Stimulated activated CD8-positive, alpha-beta memory T cell treated with anti-CD3 and anti-CD28 coated beads, Interleukin-7, amount 100 ng/mL, for 4 hours (primary cell): ENCODE measurements at places on chromosomes 3 and 15.

GRCh38 chr15:68436680-68437079 lies 4.7 kb upstream of the ITGA11 start:
- no peak for DNase-seq

DNA sequence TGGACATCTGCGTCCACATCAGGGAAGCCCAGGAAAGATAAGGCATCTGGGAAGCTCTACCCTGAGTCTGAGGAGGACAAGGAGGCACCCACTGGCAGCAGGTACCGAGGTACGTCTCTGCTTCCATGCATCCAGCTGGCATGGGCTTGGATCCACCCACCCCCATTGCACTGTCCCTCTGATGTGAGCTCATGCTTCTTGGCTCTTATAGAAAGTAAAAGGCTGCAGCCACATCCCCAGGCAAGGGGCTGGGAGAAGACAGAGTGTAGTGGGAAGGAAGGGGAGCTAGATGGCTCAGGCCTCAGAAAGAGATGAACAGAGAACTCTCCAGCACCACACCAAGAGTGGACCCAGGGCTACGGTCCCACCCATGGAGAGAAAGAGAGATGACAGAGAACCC lies 18.2 kb downstream of the PTH1R start:
- no peak for DNase-seq

GRCh38 chr3:79081335-79081734 lies 686.5 kb downstream of the ROBO1 start:
- no peak for DNase-seq

DNA sequence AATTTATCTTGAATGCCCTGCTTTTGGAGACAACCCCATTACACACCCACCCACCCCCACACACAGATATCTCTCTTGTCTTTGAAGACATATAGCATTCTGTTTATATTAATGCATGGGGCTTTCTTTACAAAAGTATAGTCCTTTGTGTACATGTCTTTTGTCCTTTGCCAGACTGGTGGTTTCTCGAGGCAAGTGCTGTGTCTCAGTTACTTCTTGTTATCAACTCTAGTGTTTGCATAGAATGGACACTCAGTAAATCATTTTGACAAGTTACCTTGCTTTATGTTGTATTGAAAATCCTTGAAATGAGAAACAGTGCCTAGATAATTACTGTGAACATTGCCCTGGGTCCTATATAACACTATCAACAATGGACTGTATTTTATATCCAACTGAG lies 33.9 kb downstream of the KBTBD8 start:
- DNase-seq, result no peak

DNA sequence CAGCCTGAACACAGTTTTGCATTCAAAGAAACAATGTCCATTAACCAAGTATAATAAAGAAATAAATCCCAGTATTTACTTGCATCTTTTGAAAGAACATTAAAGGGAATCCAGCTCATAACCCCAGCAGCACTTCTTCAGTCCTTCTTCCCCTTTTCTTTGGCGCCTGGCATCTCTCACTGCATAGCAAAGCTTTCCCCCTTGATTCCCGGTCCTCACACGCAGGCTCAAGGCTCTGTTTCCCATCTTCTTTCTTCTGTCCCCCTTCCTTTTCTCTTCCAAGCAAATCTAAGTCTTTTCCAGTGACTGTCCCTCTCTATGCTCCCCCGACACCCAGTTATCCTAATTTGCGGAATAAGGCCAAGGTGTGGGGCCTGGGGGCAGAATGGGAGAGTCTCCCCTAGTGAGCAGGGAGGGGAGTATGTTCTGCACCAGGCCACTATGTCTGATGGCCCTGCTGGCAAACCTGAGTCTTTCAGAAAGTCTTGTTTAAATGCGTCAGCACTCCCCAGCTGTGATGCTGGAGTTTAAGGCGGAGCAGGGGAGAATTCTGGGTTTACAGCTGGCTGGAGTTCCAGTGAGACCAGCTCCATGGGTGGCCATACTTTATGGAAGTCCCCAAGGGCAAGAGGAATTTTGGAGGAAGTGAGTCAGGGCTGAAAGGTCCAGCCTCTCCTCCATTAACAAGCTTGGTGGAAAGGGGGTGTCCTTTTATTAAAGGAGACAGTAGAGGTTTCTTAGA lies 42.1 kb downstream of the GOLGA6A start:
- no peak for DNase-seq

DNA sequence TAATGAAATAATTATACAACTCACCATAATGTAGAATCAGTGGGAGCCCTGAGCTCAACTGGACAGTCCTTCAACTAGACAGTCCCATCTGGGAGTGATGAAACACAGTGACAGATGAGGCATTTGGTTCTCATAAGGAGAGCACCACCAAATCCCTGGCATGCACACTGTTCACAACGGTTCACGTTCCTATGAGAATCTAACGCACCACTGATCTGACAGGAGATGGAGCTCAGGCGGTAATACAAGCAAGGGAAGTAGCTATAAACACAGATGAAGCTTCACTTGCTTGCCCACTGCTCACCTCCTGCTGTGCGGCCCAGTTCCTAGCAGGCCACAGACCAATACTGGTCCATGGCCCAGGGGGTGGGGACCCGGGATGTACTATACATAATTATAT lies 17.0 kb downstream of the PRKAR2A start:
- no peak for DNase-seq

GRCh38 chr3:64490180-64490724 lies 197.5 kb downstream of the ADAMTS9 start:
- no peak for DNase-seq

DNA sequence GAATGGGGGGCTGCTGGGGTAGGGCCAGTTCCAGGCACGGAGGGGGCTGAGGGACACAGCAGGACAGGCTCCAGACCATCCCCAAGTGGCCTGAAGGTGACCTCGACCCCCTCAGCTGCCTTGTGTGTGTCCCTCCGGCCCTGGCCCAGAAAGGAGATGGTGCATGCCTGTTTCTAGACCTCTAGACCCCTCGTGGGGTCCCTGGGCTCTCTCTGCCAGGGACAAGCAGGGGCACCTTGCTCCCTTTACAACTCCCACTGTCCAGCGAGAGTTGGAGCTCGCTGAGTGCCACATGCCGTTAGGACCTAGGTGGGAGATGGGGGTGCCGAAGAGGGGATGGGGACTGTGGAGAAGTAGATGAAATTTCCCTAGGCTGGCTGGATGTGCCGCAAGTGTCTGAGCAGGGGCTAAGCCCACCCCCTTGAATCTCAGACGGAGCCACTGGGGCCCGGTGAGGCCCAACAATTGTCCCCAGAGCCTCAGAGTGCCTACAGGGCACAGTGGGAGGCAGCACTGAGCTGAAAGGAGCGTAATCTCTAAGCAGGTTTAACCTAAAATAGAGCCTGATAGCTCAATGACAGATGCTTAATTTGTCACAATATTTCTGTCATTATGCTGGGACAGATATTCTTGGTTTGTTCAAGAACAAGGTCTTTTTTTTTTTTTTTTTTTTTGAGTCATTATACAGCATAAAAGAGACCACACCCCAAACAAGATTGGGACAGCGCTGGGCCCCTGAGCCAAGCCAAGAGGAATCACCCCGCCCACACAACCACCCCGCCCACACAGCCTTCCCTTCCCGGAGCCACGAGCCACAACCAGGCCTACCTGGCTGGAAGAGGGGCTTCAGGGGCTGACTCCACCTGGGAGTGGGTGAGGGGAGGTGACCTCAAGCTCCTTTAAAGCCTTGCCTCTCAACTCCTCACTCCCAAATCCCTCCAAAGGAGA lies 23.6 kb upstream of the KLF13 start:
- no peak for DNase-seq

- no peak for DNase-seq
Measured at GRCh38 chr15:29376590-29376989, 107.0 kb upstream of the NSMCE3 start.
